ENCODE measurements at places on chromosomes 11 and 22. TPM values are rescaled to one million over a fixed set of nuclear protein-coding genes. Genes with fewer than 3 reads are reported as not detected.
A peak's percentile ranks its signal among the peaks of the same experiment; 100 is the strongest.

TPBGL gene
- 0.21 TPM for total RNA-seq

OR2AG2 gene
- 0.31 TPM for total RNA-seq

ACR gene
- 2.2 TPM for total RNA-seq

RPL3 gene
- 3,244 TPM for total RNA-seq

SLC37A4 gene
- 50.2 TPM for total RNA-seq

MB gene
- total RNA-seq: not detected

SULT4A1 gene
- 5.2 TPM for total RNA-seq

TBX1 gene
- total RNA-seq: 0.23 TPM

PNPLA2 gene
- 33.4 TPM for total RNA-seq

CST6 gene
- 4.2 TPM for total RNA-seq

GRCh38 chr11:65078151-65078550 lies 5.7 kb downstream of the CDCA5 start:
- peak; percentile 80 for DNase-seq

DNA sequence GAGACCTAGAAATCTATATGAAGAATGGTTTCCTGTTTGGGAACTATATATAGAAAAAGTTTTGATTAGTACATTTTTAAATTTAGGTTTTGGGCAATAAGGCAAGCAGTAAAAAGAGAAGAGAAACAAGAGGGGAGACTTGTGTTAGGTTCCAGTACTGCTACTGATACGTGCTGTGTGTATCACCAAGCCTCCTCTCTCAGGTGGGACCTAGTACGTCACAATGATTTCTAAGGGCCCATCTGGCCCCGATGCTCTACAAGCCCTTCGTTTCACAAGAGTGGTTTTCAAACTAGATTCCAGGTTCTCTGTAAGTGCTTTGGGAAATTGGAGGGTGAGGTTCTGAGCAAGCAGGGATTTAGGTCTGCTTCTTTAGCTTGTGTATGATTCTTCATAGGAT lies 39.2 kb downstream of the USP35 start:
- DNase-seq: no peak

GRCh38 chr22:36350751-36351594 lies 36.8 kb downstream of the MYH9 start:
- no peak for DNase-seq

- DNase-seq: peak; percentile 77
Observed at GRCh38 chr11:120710354-120711131, 199.0 kb downstream of the GRIK4 start.

DNA sequence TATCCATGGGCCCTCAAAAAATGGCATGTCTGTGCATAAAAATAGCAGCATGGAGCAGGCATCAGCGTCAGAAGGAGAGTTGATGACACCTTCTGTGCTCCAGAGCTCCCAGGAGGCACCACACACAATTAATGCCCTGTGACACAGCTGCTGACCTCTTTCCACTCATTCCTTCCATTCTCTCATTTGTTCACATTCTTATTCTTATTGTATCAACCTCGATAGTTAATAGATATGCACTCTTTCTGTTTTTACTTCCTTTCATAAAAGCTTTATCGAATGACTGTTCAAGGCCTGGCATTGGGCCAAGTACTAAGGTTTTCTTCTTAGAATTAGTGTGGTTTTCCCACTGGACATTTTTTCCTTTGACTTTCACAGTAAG lies 266.0 kb upstream of the MTNR1B start:
- DNase-seq: no peak

DNA sequence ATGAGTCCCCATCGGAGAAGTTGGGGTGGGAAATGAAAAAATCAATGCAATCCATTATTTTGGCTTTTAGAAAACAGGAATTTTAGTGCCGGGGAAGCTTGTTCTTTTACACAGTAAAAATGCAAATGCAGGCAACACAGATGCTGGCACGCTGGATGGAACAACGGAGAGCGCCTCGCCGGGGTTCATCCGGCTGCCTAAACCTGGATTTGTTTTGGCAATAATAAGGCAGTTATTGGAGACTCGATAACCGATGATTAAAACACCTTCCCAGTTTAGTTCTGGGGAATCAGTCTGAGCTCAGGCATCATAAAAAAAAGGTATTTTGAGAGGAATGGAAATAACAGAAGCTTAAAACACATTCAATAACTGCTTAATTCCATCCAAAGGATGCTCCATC lies 2.9 kb downstream of the DSCAML1 start:
- DNase-seq: no peak

- no peak for DNase-seq
Observed at GRCh38 chr11:27372164-27372563, 9.1 kb upstream of the CCDC34 start.

DNA sequence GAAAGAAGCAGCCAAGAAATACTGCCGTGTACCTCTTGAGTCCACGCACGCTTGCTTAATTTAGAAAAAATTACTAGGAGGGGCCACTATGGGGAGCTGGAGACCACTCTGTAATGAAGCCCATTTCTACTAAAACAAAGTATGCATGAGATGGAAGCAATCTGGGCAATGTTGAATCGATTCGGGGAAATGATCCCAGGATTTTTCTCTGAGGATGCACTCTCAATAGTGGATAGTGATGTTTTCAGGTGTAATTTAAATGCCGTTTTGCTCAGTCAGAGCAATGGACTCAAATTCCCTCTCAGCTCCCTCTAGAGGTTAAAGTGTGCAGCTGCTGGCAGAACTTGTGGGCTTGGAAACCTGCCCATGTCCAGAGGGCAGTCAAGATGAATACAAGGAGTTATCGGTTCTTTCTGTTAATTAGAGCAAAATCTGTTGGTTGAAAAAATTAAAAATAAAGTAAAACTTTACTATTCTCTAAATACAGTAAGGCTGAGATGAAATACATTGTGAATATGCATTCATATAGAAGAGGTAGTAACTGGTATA lies 64.1 kb downstream of the ME3 start:
- DNase-seq: peak; percentile 82

DNA sequence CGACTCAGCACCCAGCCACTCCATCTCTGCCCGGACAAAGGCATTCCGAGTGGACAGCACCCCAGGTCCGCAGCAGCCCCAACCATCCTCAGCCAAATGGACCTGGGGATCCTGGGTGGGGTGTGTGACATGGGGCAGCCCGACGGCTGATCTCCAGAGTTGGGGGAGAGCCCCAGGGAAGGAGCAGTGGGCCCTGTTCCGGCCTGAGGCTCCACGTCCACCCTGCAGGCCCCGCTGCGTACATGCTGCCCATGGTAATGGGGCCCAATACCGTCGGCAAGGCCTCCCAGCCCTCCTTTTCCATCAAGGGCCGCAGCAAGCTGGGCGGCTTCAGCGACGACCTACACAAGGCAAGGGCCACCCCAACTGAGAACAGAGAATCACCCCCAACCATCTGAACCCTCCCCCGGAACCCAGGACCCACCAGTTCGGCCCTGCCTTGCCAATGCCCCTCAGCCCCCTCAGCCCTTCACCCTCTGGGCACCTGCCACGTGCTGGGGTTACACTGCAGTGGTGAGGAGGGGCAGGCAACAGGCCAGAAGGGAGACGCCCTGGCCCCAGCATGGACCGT lies 5.4 kb downstream of the SCGB1C1 start:
- DNase-seq: no peak

DNA sequence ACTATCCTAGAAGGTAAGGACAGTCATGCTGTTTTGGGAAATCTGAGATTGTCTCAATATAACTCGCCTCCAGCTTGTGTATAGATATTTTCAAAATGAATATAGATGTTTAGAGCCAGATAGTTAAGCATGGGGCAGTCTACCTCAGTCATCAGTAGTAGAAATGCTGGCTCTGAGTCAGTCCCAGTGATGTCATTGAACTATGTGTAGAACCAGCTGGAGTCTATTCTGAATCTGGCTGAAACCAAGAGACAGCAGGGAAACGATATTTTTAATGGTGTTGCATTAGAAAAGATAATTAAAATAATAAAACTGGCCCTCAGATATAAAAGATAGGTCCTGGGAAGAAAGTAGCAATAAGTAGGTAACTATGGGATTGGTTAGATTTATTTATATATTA lies 25.9 kb downstream of the PIWIL4 start:
- no peak for DNase-seq

- peak; percentile 61 for DNase-seq
Observed at GRCh38 chr11:35618497-35619115, 346 bp downstream of the FJX1 start.

- peak; percentile 81 for DNase-seq
Observed at GRCh38 chr22:39087881-39088684, 9.0 kb upstream of the APOBEC3H start.

- no peak for DNase-seq
Observed at GRCh38 chr11:5581014-5581413, 337 bp downstream of the OR52B6 start.

DNA sequence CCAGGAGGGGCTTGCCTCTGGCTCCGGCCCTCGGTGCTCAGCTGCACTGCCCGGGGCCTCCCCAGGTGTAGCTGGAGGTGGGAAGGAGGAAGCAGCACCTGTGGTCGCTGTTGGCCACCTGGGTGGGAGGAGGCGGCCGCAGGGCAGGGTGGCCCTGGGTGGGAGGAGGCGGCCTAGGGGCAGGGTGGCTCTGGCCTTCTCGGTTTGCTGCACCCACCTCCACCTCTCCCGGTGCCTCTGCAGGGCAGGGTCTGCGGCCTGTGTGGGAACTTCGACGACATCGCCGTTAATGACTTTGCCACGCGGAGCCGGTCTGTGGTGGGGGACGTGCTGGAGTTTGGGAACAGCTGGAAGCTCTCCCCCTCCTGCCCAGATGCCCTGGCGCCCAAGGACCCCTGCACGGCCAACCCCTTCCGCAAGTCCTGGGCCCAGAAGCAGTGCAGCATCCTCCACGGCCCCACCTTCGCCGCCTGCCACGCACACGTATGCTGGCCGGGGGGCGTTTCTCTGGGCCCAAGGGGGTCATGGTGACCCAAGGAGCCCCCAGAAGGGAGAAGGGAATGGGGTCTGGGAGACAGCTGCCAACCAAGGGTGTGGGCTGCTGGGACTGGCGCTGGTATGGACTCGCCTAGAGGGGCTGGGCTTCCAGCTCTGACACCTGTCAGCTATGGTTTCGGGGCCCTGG lies 20.6 kb downstream of the MUC5AC start:
- DNase-seq: no peak

DNA sequence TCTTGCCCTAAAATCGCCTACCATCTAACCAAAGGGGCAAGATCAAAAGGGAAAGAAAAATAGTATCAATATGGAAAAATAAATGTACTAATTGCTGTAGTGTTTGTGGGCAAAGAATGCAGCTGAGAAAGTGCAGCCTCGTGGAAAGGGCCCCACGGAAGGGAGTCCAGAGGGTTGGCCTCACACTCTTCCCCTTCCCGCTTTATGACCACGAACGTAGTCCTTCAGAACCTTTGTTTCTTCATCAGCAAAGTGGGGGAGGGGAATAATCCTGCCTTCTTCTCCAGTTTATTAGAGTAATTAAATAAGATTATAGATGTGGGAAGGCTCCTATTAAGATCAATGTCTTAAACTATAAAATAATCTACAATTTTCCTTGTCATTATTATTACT lies 41.0 kb downstream of the FLI1 start:
- no peak for DNase-seq

DNA sequence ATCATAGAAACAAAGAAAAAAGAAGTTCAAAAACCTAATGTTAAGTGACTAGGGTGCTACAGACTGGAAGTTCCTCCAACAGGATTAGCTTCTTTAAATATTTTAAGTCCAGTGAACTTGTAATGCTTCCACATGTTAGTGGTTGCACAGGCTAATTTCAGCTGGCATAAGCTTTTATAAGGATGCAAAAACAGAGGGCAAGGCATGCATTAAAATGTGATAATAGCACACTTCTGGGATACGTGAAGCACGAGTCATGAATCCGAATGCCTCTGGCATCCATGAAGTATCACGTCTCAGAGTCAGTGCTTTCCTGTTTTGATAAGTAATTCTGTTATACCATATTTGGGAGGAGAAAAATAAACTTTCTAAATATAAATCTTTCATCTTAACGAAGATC lies 106.8 kb downstream of the DCDC1 start:
- DNase-seq: no peak

GRCh38 chr11:3796801-3797328 lies 489 bp downstream of the NUP98 start:
- DNase-seq: peak; percentile 73

DNA sequence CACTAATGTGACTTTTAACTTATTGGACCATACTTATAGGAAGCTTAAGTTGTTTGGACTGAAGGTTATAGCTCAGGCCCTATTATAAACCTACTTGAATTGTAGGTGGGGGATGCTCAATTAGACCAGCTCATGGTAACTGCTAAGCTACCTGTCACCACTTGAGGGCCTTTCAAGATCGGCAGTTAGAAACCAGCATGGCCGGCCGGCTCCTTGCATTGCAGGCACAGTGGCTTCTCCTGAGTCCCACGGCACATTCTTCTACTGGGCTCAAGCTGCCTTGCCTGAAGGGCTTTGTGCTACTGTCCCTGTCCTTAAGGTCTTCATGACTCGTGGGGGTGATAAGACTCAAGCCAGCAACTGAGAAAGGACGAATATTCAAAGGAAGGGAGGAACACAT lies 70.8 kb downstream of the TBC1D22A start:
- peak; percentile 88 for DNase-seq

DNA sequence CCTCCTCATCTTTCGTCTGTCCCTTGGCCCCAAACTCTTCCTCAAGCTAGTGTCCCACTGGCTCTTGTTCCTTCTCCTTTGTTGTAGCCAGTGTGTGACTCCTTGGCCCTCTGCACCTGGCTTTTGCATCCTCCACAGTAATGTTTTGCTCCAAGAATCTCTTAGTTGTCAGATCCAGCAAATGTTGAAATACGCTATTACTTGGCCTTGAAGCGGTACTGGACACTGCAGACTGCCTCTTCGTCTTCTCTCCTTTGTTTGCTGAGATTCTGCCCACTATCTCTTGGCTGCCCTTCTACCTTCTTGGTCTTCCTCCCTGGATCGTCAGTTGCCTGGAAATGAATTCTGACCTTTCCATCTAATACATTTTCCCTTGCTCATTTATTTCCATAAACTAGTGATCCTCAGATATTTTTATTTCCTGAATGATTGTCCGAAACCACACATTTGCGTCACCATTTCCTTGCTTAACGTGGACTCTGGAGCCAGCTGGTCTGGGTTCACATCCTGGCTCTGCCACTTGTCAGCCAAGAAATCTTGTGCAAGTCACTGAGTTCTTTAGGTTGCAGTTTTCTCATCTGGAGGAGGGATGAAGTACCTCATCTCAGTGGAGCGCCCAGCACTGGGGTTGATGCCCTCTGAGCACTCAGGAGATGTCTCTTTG lies 113.6 kb downstream of the LDLRAD3 start:
- DNase-seq: no peak
